Diencephalon (tissue), 1 donor: ENCODE measurements at places on chromosomes 7 and 10. TPM values are rescaled to one million over a fixed set of nuclear protein-coding genes. Genes with fewer than 3 reads are reported as not detected.

Gene PHYHIPL
- total RNA-seq = 49.6 TPM

Gene CYP26C1
- total RNA-seq = 0.23 TPM

Gene INMT
- 0.23 TPM for total RNA-seq

Gene GLI3
- 5.1 TPM for total RNA-seq

Gene RTKN2
- 10.6 TPM for total RNA-seq

Gene LRIT1
- not detected for total RNA-seq

Gene NEUROD6
- 4.2 TPM for total RNA-seq

Gene PDZD7
- total RNA-seq = 7.2 TPM

Gene ANXA8L1
- not detected for total RNA-seq

Gene NKX2-3
- not detected for total RNA-seq

Gene ASB10
- not detected for total RNA-seq

Gene ATOH7
- total RNA-seq = 0.69 TPM

Gene ACSM6
- total RNA-seq = not detected

Gene FKBP6
- not detected for total RNA-seq

Gene NPFFR1
- 5.1 TPM for total RNA-seq

Gene FOXI2
- total RNA-seq = not detected
